ENCODE measurements at places on chromosomes 1 and 21.

DNA sequence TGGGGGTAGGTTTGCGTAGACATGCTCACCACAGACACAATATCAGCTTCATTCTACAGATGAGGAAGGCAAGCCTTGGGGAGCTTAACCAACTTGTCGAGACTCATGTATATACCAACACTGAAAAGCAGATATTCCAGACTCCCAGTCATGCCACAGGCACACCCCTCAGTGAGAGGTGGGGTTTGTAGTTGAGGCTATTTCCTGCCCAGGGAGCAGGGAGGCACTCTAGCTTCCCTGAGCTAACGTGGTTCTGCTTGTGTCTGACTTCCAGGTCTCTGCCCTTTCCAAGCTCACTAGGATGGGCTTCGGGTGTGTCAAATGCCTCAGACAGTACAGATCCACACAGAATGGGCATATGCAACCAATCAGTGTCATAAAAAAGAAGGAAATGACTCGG lies 122.3 kb upstream of the RUNX1 start:
- DNase-seq: no peak

DNA sequence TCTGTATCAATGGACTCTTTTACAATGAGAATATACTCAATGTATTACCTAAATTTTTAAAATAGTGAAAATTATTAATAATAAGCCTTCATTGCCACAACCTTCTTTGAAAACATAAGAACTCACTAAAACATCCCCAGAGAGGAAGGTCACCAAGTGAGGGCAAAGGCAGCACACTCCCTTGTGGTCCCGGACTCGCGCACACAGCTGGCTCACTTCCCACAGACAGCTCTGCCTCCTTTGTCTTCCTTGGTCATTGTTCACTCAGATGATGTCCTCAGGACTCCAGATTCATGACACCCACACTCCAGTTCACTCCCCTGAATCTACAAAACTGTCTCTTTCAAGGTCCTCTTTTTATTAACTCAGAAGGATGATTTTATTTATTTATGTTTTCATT lies 19.2 kb upstream of the UBR4 start:
- DNase-seq: no peak

- DNase-seq: no peak
These were observed 31.9 kb downstream of the CFAP74 start for GRCh38 chr1:1971688-1972087.

DNA sequence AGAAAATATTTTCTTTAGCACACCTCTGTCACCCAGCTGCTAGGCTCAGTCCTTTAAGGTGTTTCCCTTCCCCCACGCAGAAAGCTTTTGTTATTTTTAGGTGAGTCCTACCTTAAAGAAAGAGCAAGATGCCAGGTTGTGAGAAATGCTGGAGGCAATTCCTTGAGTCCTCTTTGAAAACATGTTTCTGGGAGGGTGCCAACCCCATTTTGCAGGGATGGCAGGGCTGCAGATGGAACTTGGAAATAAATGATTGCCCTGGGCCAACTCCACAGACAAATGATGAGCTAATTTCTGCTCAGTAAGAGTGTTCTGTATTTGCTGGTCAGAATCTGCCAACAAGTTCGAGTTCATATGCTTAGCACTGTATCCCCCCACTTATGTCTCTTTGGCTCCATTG lies 119.2 kb upstream of the RAB3GAP2 start:
- DNase-seq: no peak

DNA sequence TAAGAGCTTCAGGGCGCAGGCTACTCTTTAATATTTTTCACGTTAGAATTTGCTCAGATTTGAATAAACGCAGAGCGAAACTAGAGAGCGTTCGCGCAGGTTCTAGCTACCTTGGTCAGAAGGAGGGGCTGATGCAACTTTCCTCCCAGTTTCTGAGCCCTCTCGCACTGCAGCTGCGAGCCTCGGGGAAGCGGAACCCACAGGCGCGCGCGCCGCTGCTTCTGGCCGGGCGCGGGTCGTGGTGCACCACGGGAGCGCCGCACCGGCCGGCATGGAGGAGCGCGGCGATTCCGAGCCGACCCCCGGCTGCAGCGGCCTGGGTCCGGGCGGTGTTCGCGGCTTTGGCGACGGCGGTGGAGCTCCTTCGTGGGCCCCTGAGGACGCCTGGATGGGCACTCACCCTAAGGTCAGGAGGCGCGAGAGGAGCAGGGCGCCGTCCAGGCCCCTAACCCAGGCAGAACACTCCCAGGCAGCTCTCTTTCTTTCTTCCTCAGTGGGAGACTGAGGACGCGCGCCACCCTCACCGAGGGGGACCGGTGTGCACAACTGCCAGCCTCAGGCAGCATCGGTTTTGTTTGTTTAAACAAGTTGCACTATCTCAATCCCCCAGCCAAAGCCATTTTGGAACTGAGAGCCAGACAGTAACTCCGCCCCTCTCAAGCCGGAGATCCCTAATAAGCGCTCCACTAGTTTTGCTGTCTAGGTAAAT lies at the start of gene TSEN15:
TSEN15 (plus strand) TSS at position 246 of the 709 bp plus-strand sequence; CDS start at position 272, 26 bp downstream.
- DNase-seq: peak; percentile 71

- no peak for DNase-seq
These were observed 3.6 kb downstream of the EPS15 start for GRCh38 chr1:51515312-51515960.

GRCh38 chr1:6505367-6506209 lies 14.1 kb upstream of the PLEKHG5 start:
- no peak for DNase-seq

GRCh38 chr21:27673581-27673980 lies 706.7 kb upstream of the ADAMTS5 start:
- no peak for DNase-seq

DNA sequence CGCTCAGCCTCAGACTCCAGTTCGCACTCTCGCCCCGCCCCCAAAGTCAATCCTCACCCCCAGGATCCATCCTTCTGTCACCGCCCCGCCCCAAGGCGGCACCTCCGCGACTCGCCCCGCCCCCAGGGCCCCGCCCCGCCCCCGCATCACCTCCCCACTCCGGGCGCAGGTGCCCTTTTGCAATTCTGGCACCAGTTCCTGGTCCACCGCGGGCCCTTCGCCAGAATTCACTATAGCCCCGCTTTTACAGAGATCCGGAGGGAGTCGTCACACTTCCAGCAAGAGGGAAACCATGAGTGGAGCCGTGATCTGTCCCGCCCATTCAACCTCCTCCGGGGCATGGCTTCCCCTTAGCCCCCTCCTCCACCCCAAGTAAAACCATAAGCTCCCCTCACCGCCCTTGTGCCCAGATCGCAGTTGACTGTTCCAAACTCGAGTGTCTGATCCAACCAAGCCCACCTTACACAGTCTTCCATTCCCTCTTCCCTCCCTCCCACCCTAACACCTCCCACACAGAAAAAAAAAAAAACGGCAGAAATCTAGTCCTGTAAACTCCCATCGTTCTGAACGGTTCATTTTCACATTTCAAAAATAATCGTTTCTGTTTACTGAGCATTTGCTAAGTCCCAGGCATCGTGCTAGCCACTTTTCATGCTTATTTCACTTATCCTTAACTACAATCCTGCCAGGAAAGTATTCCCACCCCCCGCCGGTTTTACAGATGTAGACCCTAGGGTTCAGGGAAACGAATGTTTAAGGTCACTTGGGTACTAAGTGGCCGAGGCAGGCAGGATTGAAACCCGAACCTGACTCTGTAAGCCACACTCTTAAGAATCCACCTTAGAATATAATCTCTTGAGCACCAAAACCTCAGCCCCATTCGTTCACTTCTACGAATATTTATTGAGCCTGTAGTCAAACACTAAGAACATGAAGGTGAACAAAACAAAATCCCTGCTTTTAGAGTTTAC lies 1.3 kb upstream of the DNAJC16 start:
- DNase-seq: no peak

GRCh38 chr1:192859808-192860207 lies 51.0 kb downstream of the RGS2 start:
- DNase-seq: no peak

DNA sequence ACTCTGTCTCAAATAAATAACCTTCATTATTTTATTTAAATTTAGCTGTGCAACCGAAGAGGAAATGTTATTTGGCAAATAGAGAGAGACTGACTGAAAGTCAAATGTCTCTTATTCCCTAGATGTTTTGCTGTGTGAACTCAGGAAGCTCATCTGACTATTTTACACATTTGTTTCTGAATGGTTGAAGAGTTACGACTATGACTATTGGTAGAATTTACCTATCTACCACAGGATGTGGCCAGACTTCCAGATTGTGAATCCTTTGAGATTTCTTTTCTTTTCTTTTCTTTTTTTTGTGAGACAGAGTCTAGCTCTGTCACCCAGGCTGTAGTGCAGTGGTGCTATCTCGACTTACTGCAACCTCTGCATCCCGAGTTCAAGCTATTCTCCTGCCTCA lies 5.3 kb upstream of the SDE2 start:
- no peak for DNase-seq

GRCh38 chr1:231921646-231922345 lies 295.2 kb downstream of the DISC1 start:
- no peak for DNase-seq

DNA sequence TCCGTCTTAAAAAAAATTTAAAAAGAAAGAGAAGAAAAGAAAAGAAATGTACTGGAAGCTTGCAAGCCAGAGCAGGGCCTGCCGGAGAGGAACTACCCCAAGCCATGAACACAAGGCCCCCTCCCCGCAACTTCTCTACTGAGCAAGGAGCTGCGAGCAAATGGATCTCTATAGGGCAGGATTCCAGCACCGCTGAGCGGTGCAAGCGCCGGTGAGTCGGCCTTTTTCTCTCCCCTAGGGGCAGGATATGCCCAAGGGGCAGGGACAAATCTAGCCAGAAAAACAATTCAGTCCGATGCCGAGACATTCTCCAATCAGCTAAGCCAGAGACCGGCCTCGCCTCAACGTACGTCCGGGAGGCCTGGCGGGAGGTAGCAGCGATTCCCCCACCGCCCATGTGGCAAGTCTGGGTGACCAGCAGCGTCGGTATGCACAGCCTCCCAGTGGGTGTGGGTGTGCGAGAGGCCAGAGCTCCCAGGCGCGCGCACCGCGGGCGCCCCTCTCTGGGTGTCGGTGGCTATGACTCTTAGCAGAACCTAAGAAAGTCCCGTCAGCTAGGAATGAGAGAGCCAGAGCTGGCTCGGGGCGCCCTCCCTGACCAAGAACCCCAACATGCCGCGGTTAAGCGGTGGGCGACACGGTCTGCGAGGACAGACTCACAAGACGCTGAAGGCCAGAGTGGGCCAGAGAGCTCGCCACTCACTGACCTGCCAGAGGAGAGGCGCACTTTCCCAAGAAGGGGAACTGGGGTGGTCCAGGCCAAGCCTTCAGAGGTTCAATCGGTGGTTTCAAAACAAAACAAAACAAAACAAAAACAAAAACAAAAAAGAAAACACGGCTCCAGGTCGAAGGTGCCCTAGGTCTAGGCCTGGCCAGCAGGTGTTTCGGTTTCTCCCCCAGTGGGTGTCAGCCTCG lies 1.9 kb downstream of the CSMD2 start:
- no peak for DNase-seq

DNA sequence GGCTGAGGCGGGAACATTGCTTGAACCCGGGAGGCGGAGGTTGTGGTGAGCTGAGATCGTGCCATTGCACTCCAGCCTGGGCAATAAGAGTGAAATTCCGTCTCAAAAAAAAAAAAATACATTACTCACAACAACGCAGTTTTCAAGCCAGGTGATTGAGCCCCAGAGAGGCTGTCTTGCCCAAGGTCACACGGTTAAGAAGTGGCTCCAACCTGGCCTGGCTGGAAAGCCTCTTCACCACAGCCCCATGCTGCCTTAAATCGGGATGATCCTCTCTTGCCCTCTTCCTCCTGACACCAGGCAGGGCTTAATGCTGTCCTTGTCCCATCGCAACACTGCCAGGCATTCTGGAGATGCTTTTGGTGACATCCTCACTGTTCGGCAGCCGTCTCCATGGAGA lies 21.6 kb downstream of the DRAXIN start:
- DNase-seq: no peak

GRCh38 chr1:54714881-54715492 lies 674 bp upstream of the TTC4 start:
- no peak for DNase-seq

- no peak for DNase-seq
These were observed 222.8 kb downstream of the TPR start for GRCh38 chr1:186152227-186152619.

DNA sequence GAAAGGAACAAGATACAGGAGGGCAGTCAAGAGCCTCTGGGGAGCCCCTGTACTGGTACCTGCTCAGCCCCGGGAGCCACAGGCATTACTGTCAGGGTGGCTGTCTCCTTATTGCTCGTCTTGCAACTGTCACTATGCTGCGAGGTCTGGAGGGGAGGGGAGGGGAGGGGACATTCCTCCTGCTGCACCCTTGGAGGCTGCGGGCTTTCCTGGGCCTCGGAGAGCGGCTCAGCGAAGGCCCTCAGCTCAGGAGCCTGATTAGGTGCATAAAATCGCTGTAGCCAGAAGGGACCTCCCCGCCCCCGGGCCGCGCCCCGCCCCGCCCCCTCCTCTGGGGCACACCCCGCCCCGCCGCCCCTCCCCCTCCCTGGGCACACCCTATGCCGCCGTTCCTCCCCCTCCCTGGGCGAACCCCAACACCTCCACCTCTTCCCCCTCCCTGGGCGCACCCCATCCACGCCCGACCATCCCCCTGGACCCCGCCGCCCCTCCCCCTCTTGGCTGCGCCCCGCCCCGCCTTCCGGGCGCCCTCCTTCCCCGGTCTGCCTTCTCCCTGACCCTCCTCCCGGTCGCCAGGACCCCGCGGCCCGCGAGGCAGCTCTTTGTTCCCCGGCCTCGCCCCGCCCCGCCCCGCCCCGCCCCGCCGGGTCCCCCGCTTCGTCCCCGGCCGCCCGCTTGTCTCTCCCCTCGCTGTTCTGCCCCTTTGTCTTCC lies 35.5 kb downstream of the CACHD1 start:
- peak; percentile 19 for DNase-seq

GRCh38 chr1:160797861-160798273 lies 1.9 kb downstream of the LY9 start:
- DNase-seq: peak; percentile 71

DNA sequence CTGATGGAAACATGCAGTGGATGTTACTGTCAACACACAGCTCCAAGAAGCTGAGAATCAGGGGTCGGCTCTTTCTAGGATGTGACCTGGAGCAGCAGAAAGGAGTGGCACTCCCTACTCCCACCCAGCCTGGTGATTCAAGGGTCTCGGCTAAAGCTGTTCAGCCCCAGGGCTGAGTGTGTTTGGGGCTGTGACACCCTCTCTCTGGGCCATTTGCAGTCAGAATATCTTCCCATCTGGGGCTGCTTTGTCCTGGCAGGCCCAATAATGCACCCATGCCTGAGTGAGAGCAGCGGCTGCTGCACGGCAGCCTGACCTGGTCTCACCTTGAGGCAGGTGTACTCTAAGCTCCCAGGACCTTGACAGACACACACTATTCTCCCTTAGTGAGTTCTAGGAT lies 52.5 kb upstream of the AJAP1 start:
- DNase-seq: no peak

GRCh38 chr1:209884665-209885117 lies 53.3 kb upstream of the SYT14 start:
- no peak for DNase-seq

DNA sequence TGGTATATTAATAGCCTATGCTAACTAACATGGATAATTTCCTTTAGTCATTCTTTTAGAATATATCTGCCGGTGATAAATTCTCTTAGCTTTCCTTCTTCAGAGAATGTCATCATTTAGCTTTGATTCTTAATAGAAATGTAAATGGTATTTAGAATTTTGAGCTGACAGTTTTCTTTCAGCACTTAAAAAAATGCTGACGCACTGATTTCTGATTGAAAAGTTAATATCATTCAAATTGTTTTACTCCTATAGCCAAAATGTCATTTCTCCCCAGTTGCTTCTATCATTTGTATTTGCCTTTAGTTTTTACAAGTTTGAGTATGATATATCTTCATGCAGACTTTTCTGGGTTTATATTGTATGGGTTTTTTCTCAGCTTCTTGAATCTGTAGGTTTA lies 668.0 kb downstream of the LTN1 start:
- no peak for DNase-seq

Data from activated gamma-delta T cell treated with Interleukin-2 at 50 U/mL for 16 hours (primary cell).